ENCODE measurements at places on chromosomes 5 and 9.

- DNase-seq: no peak
Measured at GRCh38 chr5:169195601-169196000, 105.3 kb downstream of the SLIT3 start.

DNA sequence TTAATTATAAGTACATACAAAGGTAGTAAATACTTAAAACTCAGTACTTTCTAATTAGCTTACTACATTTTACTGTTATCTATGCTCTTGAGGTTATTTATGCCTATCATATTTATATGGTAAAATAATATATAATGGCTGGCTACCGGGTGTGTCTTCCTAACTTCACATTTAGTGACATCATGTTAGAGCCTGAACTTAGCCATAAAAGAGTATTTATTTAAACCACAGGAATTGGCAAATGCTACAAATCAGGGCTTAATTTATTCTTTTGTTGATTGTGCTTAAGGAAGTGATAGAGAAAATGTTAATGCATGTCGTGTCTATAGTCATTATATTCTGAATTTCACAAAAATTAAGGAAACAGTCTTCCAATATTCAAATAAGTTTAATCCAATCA is 73.1 kb downstream of the NDUFAF2 start:
- DNase-seq: no peak

GRCh38 chr5:153421676-153422075 is 68.8 kb upstream of the GRIA1 start:
- DNase-seq: no peak

DNA sequence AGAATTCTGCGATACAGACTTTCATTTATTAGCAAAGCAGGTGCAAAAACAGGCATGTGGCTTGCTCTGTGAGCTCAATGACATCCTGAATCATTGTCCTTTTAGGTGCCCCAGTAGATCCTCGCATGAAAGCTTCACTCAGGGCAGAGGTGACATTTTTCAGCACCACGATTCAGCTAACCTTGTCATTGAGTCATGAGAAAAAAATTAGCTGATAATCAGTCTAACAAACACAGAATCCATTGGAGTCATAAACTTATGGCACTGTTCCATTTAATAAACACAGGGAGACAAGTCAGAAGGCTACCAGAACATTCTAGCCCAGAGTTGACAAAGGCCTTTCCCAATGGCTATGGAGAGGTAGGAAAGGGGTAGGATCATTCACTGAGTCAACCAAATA is 104.8 kb upstream of the RAD23B start:
- DNase-seq: no peak

DNA sequence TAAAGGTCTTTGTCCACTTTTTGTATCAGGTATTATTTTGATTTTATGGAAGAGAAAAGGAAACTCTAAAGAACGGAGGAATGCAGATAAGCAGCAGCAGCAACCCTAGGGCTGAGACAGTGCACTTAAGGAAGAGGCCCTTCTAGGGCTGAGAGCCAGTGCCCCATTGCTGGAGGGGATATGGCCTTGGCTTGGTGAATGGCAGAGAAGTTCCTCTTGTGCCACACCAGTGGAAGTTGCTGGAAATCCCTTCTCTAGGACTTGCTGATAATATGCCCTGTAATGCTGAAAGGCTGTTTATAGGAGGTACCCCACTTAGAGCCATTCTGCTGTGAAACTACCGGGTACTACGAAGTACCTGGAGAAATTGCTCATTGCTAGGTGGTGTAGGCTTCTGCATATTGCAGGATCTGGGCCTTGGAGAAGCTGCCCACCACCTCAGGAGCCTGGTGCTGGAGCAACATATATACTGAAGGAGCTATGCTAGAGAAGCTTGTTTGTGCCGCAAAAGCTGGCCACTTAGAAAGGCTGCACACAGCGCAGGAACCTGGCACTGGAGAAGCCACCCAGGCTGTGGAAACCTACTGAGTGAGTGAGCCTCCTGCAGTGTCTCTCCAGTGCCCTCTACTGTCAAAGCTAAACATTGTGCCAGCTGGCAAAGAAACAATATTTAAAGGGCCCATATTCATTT is 9.6 kb upstream of the UBTD2 start:
- DNase-seq: peak; percentile 48

GRCh38 chr9:5895782-5896181 is 5.1 kb downstream of the MLANA start:
- no peak for DNase-seq

DNA sequence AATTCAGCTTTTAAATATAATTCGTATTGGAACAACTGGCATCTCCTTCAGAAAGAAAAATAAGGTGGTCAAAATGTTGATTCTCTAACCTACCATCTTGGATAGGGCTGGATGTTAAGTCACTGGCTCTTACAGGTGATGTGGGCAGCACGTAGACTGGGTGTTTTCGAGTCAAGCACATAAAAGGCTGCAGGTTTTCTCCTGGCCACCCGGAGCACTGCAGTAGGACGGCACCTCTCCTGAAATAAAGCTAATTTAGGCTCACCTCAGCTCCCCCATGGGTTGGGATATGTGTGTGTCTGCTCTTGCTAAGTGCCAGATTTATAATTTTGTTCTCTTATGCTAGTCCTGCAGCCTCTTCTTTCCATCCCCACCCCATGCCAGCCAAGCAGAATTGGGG is 80.3 kb downstream of the IQGAP2 start:
- no peak for DNase-seq

DNA sequence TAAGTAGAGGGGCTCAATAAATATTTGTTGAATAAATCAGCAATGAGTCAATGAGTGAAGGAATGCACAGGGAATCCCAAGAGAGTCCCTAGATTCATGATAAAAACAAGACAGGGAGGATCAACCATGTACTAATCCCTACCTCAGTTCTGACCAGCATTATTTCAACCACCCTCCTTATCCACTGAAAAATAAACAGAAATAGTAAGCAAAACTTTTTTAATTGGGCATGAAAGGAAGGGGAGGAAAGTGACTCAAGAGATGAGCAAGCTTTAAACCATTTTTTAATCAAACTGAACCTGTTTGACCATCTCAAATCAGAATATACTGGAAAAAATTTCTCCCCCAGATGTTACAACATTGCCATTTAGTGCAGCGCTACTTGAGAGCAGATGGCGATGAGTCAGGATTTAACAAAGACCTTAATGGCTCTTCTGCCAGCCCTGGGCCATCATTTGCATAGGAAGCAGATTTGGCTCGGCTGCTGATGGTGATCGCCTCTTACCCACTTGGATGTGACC is 194.8 kb upstream of the SLC30A5 start:
- no peak for DNase-seq

DNA sequence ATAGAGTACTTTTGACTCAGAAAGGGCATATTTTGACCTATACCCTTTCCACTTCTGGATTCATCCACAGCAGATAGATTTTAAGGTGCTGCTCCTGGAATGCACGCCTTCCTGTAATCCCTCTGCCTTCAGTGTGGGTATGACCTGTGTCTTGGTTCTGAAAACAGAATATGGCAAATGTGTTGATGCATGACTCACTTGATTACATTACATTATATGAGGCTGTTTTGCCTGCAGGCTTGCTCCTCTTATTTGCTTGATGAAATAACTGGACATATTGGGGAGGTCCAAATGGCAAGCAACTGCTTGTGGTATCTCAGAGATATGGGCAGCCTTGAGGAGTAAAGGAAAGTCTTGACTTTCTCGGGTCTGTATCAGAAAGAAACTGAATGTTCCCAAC is 468.6 kb downstream of the CDH18 start:
- DNase-seq: no peak

- no peak for DNase-seq
Measured at GRCh38 chr5:6877986-6878828, 165.0 kb downstream of the TENT4A start.

- no peak for DNase-seq
Measured at GRCh38 chr5:75052192-75053053, at the start of gene GCNT4. Gene GCNT4 (minus strand): TSS chr5:75052558. CDS start chr5:75030037, 22,521 bp downstream.

- no peak for DNase-seq
Measured at GRCh38 chr5:139394123-139394653, 716 bp downstream of the PROB1 start.

GRCh38 chr5:159459951-159460538 is 129.8 kb upstream of the IL12B start:
- DNase-seq: no peak

DNA sequence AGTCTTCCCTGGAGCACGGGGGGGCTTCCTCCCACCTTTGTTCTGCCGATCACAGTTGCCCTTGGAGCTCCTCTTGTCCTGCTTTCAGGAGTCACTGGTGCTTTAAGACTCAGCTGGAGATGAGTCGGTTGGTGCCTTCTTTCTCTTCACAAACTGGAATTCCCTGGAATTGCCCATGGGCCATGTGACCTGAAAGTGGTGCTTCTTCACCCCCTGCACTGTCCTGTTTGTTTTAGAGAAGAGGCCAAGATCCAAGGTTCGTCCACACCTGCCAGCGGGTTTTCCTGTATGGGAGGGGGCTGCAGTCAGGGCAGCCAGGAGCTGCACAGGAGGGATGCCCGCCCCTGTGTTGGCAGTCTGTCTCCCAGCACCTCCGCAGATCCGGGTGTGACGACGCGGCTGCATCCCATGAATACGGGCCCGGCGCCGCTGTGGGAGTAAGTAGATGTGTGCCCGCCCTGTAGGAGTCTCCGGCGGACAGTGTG is 9.5 kb upstream of the MRPS2 start:
- DNase-seq: no peak

- no peak for DNase-seq
Measured at GRCh38 chr9:28234894-28235277, 661.6 kb upstream of the C9orf72 start.

GRCh38 chr9:121729769-121730562 is 78.5 kb downstream of the DAB2IP start:
- DNase-seq: no peak

DNA sequence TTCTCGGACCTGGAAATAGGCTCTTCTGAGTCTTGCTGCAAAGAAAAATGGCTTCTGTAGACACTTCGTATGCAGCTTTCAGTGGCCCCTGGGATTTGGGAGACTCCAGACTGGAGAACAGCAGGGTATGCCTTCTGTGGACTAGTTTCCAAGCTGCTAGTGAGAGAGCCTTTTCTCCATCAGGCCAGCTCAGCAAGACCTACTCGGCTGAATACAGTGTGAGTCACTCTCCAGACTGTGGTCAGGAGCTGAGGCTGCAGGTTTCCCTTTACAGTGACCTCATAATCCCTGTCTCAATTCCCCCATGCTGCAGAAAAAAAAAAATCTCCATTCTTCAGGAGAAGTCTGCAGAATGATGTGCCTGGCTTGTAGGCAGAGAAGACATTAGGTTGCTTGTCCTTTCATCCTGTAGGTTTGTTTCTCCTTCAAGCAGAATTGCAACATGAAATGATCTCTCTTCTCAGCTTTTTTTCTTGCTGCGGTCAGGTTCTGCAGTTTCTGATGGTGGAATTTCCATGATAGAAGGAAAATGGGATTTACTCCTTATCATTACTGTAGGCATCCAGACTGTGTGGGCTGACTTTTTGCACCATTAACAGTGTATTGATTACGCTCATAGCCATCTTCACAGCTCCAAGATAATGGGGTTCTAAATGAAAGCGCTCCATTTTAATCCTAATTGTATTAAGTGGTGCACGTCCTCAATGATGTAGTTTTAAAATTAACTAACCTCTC is 78.3 kb upstream of the TNFSF8 start:
- no peak for DNase-seq

DNA sequence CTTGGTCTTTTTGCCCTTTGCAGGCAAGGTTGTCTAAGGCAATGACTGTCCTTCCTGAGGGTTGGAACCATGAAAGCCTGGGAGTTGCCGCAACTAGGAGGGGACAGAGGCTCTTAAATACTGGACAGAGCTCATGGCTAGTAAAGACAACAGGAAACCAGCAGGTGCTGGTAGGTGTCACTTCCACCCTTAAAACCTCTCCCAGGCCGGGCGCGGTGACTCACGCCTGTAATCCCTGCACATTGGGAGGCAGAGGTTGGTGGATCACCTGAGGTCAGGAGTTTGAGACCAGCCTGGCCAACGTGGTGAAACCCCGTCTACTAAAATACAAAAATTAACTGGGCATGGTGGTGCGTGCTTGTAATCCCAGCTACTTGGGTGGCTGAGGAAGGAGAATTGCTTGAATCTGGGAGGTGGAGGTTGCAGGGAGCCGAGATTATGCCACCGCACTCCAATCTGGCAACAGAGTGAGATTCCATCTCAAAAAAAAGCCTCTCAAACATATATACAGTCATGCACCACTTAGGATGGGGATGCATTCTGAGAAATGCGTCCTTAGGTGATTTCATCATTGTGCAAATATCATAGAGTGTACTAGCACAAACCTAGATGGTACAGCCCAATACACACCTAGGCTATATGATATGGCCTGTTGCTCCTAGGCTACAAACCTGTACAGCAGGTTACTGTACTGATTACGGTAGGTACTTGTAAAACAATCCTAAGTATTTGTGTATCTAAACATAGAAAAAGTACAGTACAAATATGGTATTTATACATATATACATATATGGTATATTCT is 102.7 kb downstream of the HSPA4 start:
- DNase-seq: no peak

GRCh38 chr5:170226661-170227060 is 6.1 kb upstream of the C5orf58 start:
- DNase-seq: no peak

- DNase-seq: no peak
Measured at GRCh38 chr9:88684046-88684445, 149.1 kb downstream of the NXNL2 start.

GRCh38 chr5:159403906-159404681 is 73.8 kb upstream of the IL12B start:
- DNase-seq: no peak

- no peak for DNase-seq
Measured at GRCh38 chr9:13372510-13372909, 93.0 kb upstream of the MPDZ start.

DNA sequence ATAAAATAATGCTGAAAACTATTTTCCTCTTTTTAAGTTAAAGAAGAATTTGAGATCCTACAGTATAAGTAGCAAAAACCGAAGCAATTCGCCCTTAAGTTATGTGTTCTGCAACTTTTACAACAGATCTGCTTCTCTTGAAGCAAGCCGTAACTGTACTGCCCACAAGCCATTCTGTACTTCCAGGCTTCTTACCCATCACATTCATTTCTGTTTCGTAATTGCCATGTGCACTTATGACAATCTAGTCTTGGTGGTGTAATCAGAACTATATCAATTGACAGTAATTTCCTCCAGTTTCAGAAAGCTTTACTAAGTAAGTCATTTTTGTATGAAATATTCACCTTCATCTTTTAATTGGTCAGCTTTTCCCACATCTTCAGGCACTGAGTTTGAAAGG is 13.8 kb downstream of the SGTB start:
- DNase-seq: no peak

DNA sequence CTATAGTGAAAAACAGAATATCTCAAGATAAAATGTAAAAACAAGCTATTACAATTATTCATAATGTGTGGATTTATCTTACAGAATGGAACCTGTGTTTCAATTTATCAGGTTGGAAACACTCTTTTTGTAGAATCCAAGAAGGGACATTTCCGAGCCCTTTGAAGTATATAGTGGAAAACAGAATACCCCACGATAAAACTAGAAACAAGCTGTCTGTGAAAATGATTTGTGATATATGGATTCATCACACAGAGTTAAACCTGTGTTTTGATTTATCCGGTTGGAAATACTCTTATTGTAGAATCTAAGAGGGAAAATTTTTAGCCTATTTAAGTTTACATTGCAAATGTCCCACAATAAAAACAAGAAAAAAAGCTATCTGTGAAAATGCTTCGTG is 388.2 kb downstream of the PRDM9 start:
- no peak for DNase-seq

Measured in GM12891 (cell line).